ENCODE measurements at places on chromosomes 13 and 19. TPM values are rescaled to one million over a fixed set of nuclear protein-coding genes. Genes with fewer than 3 reads are reported as not detected.

SEMA6B gene
- 6.8 TPM for total RNA-seq

LAIR1 gene
- 0.92 TPM for total RNA-seq

ACP4 gene
- not detected for total RNA-seq

TRIP10 gene
- 73.2 TPM for total RNA-seq

SHISA7 gene
- 0.04 TPM for total RNA-seq

PAK4 gene
- total RNA-seq: 103 TPM

OR10H1 gene
- total RNA-seq: not detected

SYNGR4 gene
- not detected for total RNA-seq

UBE2L5 gene
- total RNA-seq: not detected

KLK12 gene
- not detected for total RNA-seq

RTBDN gene
- not detected for total RNA-seq

SPTBN4 gene
- 1.7 TPM for total RNA-seq

CFAP97D2 gene
- not detected for total RNA-seq

PPM1N gene
- 0.38 TPM for total RNA-seq

ASPDH gene
- total RNA-seq: not detected

ZSCAN4 gene
- total RNA-seq: not detected

STXBP2 gene
- total RNA-seq: 88.1 TPM

PRKCG gene
- total RNA-seq: 19.3 TPM

SMIM17 gene
- total RNA-seq: 2.1 TPM

TMEM38A gene
- 5.7 TPM for total RNA-seq

ZNF850 gene
- 11.1 TPM for total RNA-seq

ZNF90 gene
- 28.0 TPM for total RNA-seq

RFPL4A gene
- not detected for total RNA-seq

PEG3 gene
- not detected for total RNA-seq

ADGRE1 gene
- not detected for total RNA-seq

GPR183 gene
- total RNA-seq: 0.14 TPM

ZNF578 gene
- 0.34 TPM for total RNA-seq

ZNF610 gene
- total RNA-seq: 14.2 TPM

SELENOW gene
- total RNA-seq: 113 TPM

OR7A5 gene
- not detected for total RNA-seq

ATP8B3 gene
- total RNA-seq: 2.3 TPM

SULT2A1 gene
- not detected for total RNA-seq

MUC16 gene
- total RNA-seq: 0.60 TPM

CADM4 gene
- 47.1 TPM for total RNA-seq
